ENCODE measurements at places on chromosomes 2 and 18. TPM values are rescaled to one million over a fixed set of nuclear protein-coding genes. Genes with fewer than 3 reads are reported as not detected.

The SERPINB4 gene
- total RNA-seq: not detected

The RASGRP3 gene
- total RNA-seq: 2.5 TPM

The IL36RN gene
- not detected for total RNA-seq

The TLX2 gene
- 0.82 TPM for total RNA-seq

The NOSTRIN gene
- total RNA-seq: not detected

The ZNF521 gene
- total RNA-seq: not detected

The CYP27C1 gene
- not detected for total RNA-seq

The SLC4A5 gene
- total RNA-seq: 1.2 TPM

The ZFAND2B gene
- 33.5 TPM for total RNA-seq

The CREG2 gene
- total RNA-seq: not detected

GRCh38 chr2:162579986-162580385, 236.1 kb downstream of the GCA start:
- no peaks in the 10 kb centered on the region for H3K4me1 ChIP-seq
- no peak overlapping the region for H3K27ac ChIP-seq
- no peaks in the 10 kb centered on the region for H3K27me3 ChIP-seq
- H3K36me3 ChIP-seq: no peaks in the 10 kb centered on the region
- DNase-seq: no peak

DNA sequence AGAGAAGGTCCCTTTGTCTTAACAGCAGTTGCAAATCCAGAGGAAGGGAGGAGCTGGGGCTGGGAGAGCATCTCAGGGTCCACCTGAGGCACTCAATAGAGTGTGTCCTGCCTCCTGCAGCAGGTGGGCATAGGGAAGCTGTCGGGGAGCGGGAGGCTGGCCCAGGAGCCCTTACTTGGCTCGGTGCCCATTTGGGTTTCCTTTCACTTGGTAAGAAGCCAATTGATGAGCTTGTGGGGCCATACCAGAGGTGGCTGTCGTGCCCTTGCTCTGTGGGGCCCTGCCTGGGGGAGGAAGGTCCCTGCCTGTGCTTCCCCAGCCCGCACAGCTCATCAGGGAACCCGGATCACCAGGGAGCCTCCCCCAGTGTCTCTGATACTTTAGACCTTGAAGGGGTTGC, 229.7 kb downstream of the DYSF start:
- DNase-seq: no peak
- H3K27ac ChIP-seq: no peak overlapping the region
- no peaks in the 10 kb centered on the region for H3K36me3 ChIP-seq
- H3K4me3 ChIP-seq: no peak overlapping the region
- H3K4me1 ChIP-seq: no peaks in the 10 kb centered on the region

DNA sequence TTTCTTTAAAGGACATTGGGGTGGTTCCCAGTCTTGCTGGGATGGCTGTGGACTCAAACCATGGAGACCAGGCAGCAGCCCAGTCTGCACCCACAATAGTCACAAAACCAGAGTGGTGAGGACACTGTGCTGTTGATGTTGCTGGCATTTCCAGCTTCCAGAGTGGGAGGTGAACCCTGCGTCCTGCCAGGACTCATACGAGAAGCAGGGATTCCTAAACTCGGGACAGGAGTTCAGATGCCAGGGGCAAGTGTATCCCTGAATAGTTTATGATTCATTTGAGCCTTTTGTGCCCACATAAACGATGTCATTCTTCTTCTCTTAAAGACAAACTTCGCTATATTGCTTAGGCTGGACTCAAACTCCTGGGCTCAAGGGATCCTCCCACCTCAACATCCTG, 62.8 kb downstream of the TCF7L1 start:
- H3K4me3 ChIP-seq: no peak overlapping the region
- H3K27me3 ChIP-seq: peaks cover 3% of the 10 kb centered on the region
- no peak for DNase-seq
- H3K27ac ChIP-seq: no peak overlapping the region
- no peaks in the 10 kb centered on the region for H3K36me3 ChIP-seq

- no peak overlapping the region for H3K27ac ChIP-seq
- no peak for DNase-seq
- peaks cover 8% of the 10 kb centered on the region for H3K27me3 ChIP-seq
- H3K4me3 ChIP-seq: no peak overlapping the region
- H3K4me1 ChIP-seq: peaks cover 19% of the 10 kb centered on the region
- no peaks in the 10 kb centered on the region for H3K36me3 ChIP-seq
Measured at GRCh38 chr2:112787294-112787693, 3.0 kb upstream of the IL1A start.

- no peak overlapping the region for H3K27ac ChIP-seq
- H3K36me3 ChIP-seq: no peaks in the 10 kb centered on the region
- no peak overlapping the region for H3K4me3 ChIP-seq
- no peaks in the 10 kb centered on the region for H3K4me1 ChIP-seq
- no peak for DNase-seq
Measured at GRCh38 chr18:4587204-4587603, 132.1 kb upstream of the DLGAP1 start.

- no peak overlapping the region for H3K27ac ChIP-seq
- peaks cover 8% of the 10 kb centered on the region for H3K27me3 ChIP-seq
- no peaks in the 10 kb centered on the region for H3K36me3 ChIP-seq
- no peak for DNase-seq
Measured at GRCh38 chr2:200614249-200614648, 28.4 kb downstream of the AOX1 start.

GRCh38 chr2:177868806-177869205, 203.8 kb downstream of the PDE11A start:
- H3K27ac ChIP-seq: no peak overlapping the region
- no peak overlapping the region for H3K4me3 ChIP-seq
- no peaks in the 10 kb centered on the region for H3K36me3 ChIP-seq
- no peaks in the 10 kb centered on the region for H3K4me1 ChIP-seq
- H3K27me3 ChIP-seq: no peaks in the 10 kb centered on the region

- no peak overlapping the region for H3K27ac ChIP-seq
- DNase-seq: no peak
- H3K27me3 ChIP-seq: no peaks in the 10 kb centered on the region
- H3K4me1 ChIP-seq: no peaks in the 10 kb centered on the region
Measured at GRCh38 chr18:56967035-56967434, 179.9 kb upstream of the BOD1L2 start.

- DNase-seq: no peak
- peaks cover 2% of the 10 kb centered on the region for H3K4me1 ChIP-seq
- H3K36me3 ChIP-seq: no peaks in the 10 kb centered on the region
- no peak overlapping the region for H3K27ac ChIP-seq
Measured at GRCh38 chr2:176746411-176746810, 466.2 kb upstream of the HNRNPA3 start.

DNA sequence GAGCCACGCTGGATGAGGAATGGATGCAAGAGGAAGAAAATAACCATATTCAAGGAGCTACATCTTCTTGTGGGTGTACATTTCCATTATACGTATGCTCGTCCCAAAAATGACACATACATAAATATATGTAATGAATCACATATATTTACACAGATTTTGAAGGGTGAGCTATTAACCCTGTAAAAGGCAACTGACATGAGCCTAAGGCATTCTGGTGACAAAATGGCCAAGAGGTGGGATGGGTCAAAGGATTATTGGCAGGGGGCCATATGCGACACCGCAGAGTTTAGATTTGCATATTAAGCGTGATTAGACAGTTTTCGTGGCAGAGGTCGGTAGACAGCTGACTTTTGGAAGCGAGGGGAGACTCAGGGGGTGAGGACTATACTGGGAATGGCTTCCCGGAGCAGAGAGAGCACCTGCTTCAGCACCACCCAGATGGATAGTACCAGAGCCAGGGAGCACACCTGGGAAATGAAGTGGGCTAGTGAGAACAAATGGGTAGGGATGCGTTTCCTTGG, 431 bp upstream of the CNRIP1 start:
- H3K27me3 ChIP-seq: peaks cover 72% of the 10 kb centered on the region
- no peak for DNase-seq
- no peak overlapping the region for H3K4me3 ChIP-seq
- H3K27ac ChIP-seq: no peak overlapping the region
- peaks cover 1% of the 10 kb centered on the region for H3K4me1 ChIP-seq

- H3K4me3 ChIP-seq: no peak overlapping the region
- no peaks in the 10 kb centered on the region for H3K36me3 ChIP-seq
- peaks cover 4% of the 10 kb centered on the region for H3K4me1 ChIP-seq
- H3K27ac ChIP-seq: no peak overlapping the region
- H3K27me3 ChIP-seq: no peaks in the 10 kb centered on the region
Measured at GRCh38 chr2:24632172-24632571, 141.1 kb downstream of the NCOA1 start.

GRCh38 chr2:235989591-235989990, 178.6 kb downstream of the GBX2 start:
- no peak for DNase-seq
- no peaks in the 10 kb centered on the region for H3K36me3 ChIP-seq
- no peak overlapping the region for H3K4me3 ChIP-seq

DNA sequence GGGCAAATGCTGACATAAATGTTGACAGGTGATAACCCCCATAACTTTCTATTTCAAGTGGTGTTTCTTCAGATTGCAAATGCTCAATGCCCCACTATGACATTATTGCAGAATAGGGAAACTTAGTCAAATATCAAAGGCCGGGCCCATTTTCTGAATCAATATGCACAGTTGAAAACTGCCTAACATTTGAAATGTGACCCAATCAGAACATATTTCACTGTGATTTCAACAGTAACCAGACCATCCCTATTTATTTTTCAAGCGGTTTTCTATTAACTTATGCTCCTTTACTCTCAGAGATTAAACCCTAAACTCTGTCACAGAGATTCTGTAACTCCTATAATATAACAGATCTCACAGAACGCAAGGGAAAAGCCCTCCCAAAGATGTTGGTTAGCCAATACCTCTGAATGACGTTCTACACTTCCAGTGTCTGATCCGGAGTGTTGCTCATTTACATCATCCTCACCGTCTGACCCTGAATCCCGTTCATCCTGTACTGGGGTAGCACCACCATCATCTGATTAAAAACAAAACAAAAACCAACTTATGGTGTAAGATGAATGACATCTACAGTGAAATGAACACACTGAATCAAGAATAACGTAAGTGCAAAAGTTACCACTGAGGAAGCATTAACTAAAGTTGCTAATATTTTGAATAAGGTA, 2.9 kb downstream of the IWS1 start:
- DNase-seq: no peak
- H3K27ac ChIP-seq: no peak overlapping the region
- peaks cover 28% of the 10 kb centered on the region for H3K4me1 ChIP-seq
- peaks cover 41% of the 10 kb centered on the region for H3K36me3 ChIP-seq
- no peaks in the 10 kb centered on the region for H3K27me3 ChIP-seq

DNA sequence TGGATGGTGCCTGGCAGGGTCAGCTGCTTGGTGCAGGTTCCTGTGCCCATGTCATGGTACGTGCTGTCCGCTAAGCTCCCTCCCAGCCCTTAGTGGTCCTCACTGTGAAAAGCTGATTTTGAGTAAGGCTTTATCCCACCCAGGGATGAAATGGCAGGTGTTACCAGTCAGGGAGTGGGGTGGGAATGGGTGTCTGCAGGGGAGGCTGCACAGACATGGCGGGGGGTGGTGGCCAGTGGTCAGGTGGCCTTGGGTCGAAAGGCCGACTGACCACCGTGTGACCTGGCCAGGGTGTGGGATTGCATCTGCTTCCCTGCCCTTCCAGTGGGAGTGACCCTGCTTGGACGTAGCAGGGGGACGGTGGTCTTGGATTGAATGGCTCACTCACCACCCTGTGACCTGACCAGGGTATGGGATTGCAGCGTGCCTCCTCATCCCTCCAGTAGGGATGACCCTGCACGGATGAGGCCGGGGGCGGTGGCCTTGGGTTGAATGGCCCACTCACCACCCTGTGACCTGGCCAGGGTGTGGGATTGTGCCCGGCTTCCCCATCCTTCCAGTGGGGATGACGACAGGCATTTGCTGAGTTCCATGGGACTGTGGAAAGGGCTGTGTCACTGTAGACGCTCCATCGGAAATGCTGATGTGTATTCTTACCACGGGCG, 29.8 kb downstream of the AGAP1 start:
- no peaks in the 10 kb centered on the region for H3K36me3 ChIP-seq
- no peak overlapping the region for H3K27ac ChIP-seq
- H3K4me3 ChIP-seq: no peak overlapping the region
- no peak for DNase-seq
- no peaks in the 10 kb centered on the region for H3K4me1 ChIP-seq

DNA sequence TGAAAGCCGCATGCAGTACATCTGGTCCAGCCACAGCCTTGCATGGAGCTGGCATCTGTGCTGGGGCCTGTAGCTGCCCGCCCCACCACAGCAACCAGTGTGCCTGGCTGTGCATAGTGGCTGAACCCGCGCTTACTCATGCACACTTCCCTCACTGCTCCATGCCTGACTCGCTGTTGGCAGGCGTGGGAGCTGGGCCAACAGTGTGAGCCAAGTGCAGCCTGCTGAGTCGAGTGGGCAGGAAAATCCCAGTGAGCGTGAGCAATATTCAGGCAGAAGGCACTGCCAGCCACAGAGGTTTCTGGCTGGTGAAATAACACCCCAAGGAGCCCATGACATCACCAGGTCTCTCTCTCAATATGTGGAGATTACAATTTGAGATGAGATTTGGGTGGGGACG, 1674.1 kb upstream of the TMEFF2 start:
- H3K27me3 ChIP-seq: no peaks in the 10 kb centered on the region
- no peak for DNase-seq
- H3K4me1 ChIP-seq: no peaks in the 10 kb centered on the region
- no peak overlapping the region for H3K27ac ChIP-seq
- no peaks in the 10 kb centered on the region for H3K36me3 ChIP-seq
- no peak overlapping the region for H3K4me3 ChIP-seq

- peak overlapping the region; percentile 73 for H3K4me3 ChIP-seq
- no peaks in the 10 kb centered on the region for H3K27me3 ChIP-seq
- no peak for DNase-seq
- peaks cover 11% of the 10 kb centered on the region for H3K36me3 ChIP-seq
- H3K27ac ChIP-seq: peak overlapping the region; percentile 83
Measured at GRCh38 chr2:54581326-54582039, 125.4 kb downstream of the SPTBN1 start.

DNA sequence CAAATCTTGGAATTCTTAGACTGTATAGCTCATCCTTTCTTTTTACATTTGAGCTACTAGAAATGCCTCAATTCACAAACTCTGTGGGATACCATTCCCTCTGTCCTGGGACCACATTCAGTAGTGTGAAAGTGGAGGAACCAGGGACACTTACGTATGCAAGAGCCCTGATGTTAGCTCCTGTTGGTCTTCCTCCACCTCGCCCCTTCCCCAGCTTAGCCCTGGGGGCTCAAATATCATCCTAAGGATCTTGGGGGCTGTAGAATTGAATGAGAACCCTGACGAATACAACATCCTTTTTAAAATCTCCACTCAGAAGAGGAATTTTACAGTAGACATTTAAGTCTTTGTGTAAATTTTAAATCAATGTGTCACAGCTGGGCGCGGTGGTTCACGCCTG, 65.2 kb upstream of the RAPH1 start:
- no peak for DNase-seq
- H3K27ac ChIP-seq: no peak overlapping the region
- H3K4me3 ChIP-seq: no peak overlapping the region
- peaks cover 30% of the 10 kb centered on the region for H3K4me1 ChIP-seq
- peaks cover 43% of the 10 kb centered on the region for H3K27me3 ChIP-seq
- H3K36me3 ChIP-seq: no peaks in the 10 kb centered on the region

- no peak for DNase-seq
- no peak overlapping the region for H3K27ac ChIP-seq
- H3K27me3 ChIP-seq: peaks cover 23% of the 10 kb centered on the region
- H3K4me1 ChIP-seq: no peaks in the 10 kb centered on the region
Measured at GRCh38 chr2:75464348-75464946, 96.3 kb downstream of the EVA1A start.
